Dorsolateral prefrontal cortex (tissue), 122 donors: ENCODE measurements at places on chromosomes 6 and 20. TPM values are rescaled to one million over a fixed set of nuclear protein-coding genes. Genes with fewer than 3 reads are reported as not detected.

HRH3 gene
- 27.4 TPM for total RNA-seq

HNF4A gene
- 0.70 TPM for total RNA-seq

HLA-DMA gene
- 19.1 TPM for total RNA-seq

PRSS35 gene
- 4.0 TPM for total RNA-seq

ATP6V1G2 gene
- 231 TPM for total RNA-seq

RCAN2 gene
- total RNA-seq: 168 TPM

PCIF1 gene
- 32.8 TPM for total RNA-seq

SULF2 gene
- 52.3 TPM for total RNA-seq

TGM2 gene
- total RNA-seq: 92.8 TPM

SDHAF4 gene
- 18.2 TPM for total RNA-seq
